ENCODE measurements at places on chromosomes 4 and X. TPM values are rescaled to one million over a fixed set of nuclear protein-coding genes. Genes with fewer than 3 reads are reported as not detected.

Gene UGT2B7
- 9.2 TPM for total RNA-seq

DNA sequence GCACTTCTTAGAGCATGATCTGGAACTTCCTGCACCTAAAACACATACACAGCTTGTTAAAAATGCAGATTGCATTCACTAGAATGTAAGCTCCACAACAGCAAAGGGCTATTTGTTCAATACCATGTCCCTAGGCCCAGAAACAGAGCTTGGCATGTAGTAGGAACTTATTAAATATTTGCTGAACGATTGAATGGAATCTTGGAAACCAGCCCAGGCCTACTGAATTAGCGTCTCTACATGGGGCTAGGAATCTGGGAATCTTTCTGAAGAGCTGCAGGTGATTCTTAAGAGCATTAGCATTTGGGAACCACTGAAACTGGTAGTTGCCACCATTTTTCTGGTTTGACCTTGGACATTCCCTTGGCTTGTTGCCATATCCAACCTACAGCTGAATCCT, 234.1 kb downstream of the STIM2 start:
- no peak for DNase-seq

- DNase-seq = no peak
Observed at GRCh38 chrX:12349201-12349600, 210.9 kb downstream of the FRMPD4 start.

DNA sequence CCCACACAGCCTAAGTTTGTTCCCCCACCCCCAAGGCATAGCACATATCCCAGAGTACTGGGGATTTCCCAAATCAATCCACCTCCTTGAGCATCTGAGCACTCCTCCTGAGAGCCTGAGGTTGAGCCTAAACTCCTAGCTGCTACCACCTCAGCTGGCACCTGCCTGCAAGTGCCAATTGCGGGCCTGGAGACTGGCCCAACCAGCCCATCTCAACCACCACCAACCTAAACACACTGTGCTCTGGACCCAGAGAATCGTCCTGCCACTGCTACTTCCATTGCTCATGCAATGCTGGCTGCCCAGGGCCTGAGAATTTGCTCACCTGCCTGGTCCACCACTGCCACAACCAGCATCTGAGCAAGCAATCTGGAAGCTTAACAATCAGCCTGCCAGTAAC, 177.1 kb downstream of the FGF13 start:
- DNase-seq = no peak

All from left colon (tissue), 2 donors.